ENCODE measurements at places on chromosomes 1 and 21.

GRCh38 chr1:93702111-93702827 lies 20.6 kb upstream of the BCAR3 start:
- DNase-seq = no peak

DNA sequence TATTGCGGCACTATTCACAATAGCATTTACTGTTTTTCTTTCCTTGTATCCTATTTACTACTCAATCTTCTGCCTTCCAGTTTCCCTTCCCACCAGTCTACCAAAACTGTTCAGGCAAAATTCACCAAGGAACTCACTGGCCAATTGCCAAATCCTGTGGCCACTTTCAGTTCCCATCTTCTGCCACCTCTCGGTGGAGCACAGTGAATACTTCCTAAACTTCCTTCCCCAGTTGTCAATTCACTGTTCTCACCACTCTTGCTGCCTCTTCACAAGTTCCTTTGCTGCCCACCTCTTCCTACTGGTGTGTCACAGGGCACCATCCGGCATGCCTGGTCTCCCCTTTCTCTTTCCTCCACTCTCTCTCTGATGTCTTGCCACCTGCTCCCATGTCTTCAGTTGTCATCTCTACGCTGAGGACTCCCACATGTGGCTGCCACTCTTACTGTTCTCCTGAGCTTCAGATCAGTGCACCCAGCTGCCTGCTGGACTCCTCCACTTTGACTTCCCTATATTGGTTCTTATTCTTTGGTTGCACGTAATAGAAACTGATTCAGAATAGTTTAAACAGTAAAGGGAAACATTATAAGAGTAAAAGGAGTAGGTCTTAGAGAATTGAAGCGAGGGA lies 114.4 kb downstream of the PIK3R3 start:
- no peak for DNase-seq

- no peak for DNase-seq
These were observed 55.0 kb downstream of the ALG14 start for GRCh38 chr1:95017775-95018174.

- no peak for DNase-seq
These were observed 90.1 kb downstream of the UCHL5 start for GRCh38 chr1:192969091-192969490.

DNA sequence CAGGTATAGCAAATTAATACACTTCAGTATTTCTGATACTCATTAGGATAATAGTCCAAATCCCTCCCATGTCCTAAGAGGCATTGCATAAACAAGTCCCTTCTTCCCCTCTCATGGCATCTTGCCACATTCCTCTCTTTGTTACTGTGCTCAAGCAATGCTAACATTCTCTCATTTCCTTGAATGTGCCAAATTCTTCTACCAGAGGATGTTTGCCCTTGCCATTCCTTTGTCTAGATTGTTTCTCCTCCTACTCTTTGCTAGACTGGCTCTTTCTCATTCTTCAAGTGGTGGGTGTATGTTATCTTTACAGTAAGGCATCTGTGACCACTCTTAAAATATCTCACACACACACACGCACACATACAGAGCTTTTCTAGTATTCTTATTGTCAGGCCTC lies 621.0 kb upstream of the CXADR start:
- DNase-seq = no peak

- DNase-seq = no peak
These were observed 509.6 kb downstream of the MRPL39 start for GRCh38 chr21:25097648-25098047.

GRCh38 chr1:11611638-11612327 lies 42.4 kb downstream of the FBXO2 start:
- DNase-seq = no peak

DNA sequence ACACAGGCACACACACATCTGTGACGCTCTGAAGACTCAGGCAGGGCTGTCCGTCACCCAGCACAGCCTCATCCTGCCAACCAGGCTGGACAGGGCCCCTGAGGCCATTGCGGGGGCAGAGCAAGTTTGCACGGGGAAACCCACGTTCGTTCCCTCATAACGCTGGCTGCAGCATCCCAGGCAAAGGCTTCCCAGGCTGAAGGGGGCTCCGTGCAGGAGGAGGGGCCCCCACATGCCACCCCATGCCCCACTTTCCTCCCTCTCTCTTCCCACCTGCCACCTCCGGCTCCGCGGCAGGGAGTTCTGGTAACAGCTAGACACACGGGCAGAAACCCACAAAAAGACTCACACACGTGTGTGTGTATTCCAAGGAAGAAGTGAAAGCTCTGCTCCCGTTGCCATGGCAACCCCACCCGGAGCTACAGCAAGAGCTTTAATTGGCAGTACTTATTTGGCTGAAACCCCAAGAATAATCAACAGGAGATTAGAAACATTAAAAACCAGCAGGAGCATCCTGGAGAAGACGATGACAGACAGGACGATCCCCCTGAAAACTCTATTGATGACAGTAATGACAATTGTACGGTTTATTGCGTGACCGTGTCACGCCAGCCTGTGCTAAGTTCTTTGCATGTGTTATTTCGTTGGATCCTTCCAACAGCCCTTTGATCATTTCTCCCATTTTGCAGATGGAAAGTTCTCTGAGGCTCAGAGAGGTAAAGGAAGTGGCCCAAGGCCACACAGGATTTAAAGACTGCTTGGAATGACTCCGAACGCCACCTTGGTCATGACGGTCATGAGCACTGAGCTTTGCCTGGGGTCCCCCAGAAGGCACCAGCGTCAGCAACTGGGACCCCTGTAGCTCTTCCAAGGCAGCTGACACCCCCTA lies 247.1 kb downstream of the NPHP4 start:
- no peak for DNase-seq

DNA sequence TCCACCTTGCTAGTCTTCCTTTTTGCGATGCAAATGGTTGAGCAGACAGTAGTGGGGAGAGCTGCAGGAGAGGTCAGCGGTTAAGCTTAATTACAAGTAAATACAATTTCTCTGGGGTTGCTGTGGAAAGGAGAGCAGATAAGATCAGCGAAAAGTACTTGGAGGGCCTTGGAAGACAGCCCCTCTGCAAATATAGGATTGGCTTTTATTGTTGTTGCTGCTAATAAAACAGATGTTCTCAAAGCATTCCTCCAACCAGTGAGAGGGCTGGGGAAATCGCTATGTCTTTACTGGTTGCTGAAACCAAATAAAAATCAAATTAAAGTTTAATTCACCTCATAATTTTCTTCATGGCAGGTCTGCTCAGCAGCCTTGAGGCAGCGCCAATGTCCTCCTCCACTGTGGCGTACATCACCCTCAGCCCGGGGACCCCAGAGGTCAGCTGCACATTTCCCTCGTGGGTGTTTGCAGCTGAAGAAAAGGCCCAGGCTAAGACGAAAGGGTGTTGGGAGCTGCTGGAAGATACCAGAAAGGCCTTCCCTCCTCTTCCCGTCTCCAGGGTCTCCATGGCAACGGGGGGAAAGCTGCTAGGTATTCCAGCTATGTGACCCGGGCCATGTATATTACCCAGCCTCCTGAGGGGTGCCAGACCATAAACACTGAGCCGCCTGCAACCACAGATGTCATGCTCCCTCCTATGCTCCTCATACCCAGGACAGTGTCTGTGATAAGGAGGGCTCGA lies 54.6 kb upstream of the POU2F1 start:
- DNase-seq = peak; percentile 57

- DNase-seq = no peak
These were observed 164.6 kb downstream of the NCAM2 start for GRCh38 chr21:21162786-21163185.

- DNase-seq = no peak
These were observed 69.9 kb downstream of the TGFBR3 start for GRCh38 chr1:91816031-91816430.

GRCh38 chr1:53878492-53879105 lies 11.0 kb downstream of the YIPF1 start:
- no peak for DNase-seq

DNA sequence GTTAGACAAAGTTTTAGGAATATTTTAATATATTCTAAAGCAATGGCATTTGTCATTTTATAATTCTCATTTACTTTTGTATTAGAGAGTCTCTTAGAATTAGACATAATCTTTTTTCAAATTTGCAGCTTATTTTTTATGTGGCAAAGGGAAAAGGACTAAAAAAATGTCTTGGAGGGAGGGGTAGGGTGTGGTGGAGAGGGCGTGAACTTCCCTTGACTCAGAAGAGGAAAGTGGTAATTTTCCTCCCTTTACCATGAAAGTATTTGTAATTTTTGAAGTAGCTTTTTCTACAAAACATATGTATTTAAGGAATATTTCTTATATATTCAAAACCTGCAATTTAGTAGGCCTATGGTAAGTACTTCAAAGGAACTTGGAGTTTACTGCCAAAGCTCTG lies 6.9 kb upstream of the RABGAP1L start:
- no peak for DNase-seq

DNA sequence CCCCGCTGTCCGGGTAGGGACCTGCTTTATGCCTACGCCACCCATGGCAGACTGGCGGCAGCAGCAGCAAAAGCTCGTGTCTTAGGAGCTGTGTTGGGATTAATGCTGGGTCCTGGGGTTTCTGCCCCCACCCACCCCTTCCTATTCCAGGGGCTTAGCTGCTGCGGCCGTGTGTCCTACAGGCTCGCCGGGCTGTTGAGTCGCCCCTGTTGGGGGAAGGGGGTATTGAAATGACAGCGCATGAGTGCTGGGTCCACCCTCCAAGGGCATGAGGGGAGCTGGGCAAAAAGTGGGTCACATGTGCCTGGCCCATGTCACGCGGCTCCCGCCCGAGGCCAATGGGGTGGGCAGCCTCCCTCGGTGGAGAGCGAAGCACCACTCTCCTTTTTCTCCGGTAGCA lies 118.3 kb upstream of the COL6A1 start:
- no peak for DNase-seq

GRCh38 chr1:21534146-21534545 lies 24.9 kb downstream of the ALPL start:
- DNase-seq = no peak

DNA sequence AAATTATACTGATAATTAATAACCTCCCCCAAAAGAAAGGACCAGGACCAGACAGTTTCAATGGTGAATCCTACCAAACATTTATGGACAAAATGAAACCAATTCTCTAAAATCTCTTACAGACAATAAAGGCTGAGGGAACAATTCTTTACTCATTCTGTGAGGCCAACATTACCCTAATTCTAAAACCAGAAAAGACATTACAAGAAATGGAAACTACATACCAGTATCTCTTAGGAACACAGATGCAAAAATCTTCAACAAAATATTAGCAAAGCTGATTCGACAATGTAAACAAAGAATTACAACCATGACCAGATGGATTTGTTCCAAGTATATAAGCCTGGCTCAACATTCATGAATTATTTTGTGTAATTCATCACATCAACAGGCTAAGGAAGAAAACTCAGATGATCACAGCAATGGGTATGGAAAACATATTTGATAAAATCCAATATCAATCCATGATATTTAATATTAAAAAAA lies 8.6 kb downstream of the TMED5 start:
- no peak for DNase-seq

DNA sequence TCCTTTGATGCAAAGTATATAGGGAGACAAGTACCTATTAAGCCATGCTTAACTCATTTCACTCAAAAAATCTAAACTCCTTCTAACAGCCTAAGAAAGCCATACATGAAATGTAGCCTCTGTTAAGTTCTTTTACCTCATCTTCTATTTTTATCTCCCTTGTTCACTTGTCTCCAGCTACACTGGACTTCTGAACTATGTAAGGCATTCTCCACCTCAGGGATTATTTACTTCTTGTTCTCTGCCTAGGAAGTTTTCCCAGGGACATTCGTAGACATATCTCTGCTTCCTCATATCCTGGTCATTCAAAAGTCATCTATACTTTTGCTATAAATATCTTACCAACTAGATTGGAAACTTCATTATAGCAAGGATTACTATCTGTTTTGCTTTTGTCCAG lies 96.9 kb downstream of the COP1 start:
- DNase-seq = no peak

- DNase-seq = no peak
These were observed 15.1 kb downstream of the MAB21L3 start for GRCh38 chr1:116126281-116126680.

DNA sequence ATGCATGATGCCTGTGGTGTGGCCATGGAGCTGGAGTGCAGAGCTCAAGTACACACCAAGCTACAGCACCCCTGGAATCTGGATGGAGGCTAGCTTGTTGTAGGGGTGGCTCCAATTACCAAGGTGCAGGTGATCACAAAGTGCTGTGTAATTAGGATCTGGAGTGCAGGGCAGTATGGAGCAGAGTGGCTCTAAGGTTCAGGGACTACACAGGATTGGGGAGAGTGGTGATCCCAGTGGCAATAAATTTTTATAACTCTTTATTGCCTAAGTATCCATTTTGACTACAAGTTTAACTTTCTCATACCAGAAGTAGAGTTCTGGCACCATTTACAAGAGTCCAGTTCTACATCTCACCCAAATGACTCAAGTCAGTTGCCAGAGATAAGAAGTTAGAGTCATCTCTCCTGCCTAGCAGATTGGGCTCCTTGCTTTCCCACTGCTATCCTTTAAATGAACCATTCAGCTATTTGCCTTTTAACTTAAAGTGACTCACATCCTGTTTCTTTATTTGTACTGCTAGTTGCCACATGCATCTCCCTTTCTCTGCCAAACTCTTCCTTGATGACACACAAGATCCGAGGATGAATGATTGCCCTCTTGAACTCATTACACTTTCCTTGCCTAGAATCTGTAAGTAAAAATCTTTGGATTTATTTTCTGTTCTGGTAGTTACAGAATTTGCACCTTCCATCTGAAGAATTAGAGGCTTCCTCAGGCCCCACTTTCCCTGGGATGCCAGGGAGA lies 427.2 kb downstream of the KCNT2 start:
- DNase-seq = no peak

All from NCI-H524 treated with DMSO at 0.1 percent for 48 hours (cell line).